ENCODE measurements at places on chromosomes 5 and 9. TPM values are rescaled to one million over a fixed set of nuclear protein-coding genes. Genes with fewer than 3 reads are reported as not detected.

DNA sequence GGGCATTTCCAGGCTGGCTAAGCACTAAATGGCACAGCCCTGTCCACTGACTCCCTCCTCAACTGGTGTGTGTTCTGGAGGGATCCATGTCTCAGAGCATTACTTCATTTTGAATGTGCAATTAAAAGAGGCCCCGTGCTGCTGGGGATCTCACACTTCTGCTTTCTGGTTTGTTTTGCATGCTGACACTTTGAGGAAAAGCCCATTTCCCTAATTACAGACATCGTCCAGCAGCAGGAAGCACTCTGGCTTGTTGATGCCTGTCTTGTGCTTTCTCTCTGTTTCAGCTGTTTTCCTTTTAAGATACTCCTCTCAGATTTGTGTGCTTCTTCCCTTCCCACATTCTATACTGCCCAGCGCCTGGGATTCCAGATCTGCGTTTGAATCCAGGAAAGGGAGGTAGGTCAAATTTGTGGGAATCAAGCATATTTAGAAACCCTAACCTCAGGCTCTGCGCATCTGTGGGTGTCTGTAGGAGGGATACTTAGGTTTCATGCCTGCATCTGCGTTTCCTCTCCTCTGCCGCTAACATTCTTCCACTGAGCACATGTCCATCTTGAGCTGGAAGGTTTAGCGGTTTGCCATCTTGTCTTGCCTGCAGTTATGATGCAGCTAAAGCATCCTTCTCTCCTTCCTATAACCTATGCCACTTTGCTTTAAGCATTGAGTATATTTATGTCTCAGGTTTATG, 25.7 kb downstream of the SYK start:
- DNase-seq = no peak

DNA sequence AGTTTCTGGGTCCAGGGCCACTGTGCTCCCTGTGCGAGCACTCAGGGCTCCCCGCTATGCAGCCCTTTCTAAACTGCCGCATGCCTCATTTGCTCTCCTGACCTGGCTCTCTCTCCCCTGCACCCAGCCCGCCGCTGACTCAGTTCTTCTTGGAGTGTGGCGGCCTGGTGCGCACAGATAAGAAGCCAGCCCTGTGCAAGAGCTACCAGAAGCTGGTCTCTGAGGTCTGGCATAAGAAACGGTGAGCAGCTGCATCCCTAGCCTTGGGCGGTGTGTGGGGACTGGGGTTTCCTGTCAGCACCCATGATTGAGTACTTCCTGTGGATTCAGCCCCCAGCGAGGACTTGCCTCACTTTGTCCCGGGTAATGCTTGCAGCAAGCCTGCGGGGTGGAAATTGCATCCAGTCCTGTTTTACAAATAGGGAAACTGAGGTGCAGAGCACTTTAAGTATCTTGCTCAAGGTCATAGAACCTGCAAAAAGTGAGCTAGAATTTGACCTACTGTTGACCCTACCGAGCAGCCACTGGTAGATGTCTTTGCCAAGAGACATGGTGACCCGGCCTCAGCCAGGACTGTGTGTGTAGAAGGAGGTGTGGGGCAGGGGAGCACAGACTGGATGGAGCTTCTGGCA, 27.9 kb downstream of the USP20 start:
- no peak for DNase-seq

DNA sequence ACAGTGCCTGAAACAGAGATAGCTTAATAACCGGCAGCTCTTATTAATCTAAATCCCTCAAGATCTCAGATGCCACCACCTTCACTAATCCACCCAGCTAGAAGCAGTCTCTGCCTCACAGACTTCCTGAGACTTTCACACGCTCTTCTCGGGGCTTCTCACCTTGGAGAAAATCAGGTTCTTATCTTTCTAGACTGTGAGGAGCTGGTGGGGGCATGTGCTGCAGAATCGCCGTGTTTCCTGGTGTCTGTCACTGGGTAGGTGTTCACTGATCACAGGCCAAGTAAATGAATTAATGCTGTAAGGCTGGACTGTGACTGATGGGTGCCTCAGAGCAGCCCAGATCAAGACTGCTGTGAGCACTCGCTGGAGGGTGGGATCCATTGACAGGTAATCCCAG, 101.7 kb downstream of the PSD2 start:
- no peak for DNase-seq

DNA sequence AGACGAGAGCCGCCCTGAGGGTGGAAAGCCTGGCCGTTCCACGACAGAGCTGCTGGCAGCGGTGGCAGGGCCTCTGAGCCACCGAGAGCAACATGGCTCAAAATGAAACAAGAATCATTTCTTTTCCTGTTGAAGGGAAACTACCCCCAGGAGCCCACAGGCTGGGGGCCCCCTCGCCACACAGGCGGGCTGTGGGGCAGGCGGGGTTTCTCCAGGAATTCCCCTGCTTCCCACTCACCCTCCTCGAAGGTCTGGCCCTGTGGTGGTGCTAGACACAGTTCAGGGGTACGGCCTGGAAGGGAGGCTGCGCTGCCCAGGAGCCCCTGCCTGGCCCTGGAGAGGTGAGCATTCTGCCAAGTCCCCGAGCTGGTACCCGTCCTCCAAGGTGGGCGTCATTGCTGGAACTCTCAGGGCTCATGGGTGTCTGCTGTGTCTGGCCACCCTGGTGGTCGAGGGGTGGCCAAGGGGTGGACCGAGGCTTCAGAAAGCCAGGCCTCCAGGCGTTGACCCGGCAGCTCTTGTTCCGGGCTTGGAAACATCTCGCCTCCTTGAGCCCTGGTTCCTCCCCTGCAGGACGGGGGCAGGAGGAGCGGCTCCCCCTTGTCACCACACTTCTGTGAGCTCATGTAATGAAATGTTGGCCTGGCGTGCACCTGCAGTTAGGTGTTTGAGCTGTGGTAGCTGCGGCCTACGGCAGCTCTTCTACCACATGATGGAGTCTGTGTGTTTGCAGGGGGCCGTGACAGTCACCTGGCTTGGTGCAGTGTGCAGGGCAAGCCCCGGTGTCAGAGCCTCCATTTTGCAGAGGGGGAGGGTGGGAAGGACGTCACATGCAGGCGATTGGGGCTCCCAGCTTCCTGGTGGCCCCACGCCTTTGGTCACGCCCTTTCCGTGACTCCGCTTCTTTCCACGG, 65.3 kb downstream of the RXRA start:
- DNase-seq = no peak

GRCh38 chr9:68530618-68531017, 10.1 kb downstream of the TMEM252 start:
- DNase-seq = no peak

- no peak for DNase-seq
These were observed 6.5 kb downstream of the GLIS3 start for GRCh38 chr9:4293293-4293941.

DNA sequence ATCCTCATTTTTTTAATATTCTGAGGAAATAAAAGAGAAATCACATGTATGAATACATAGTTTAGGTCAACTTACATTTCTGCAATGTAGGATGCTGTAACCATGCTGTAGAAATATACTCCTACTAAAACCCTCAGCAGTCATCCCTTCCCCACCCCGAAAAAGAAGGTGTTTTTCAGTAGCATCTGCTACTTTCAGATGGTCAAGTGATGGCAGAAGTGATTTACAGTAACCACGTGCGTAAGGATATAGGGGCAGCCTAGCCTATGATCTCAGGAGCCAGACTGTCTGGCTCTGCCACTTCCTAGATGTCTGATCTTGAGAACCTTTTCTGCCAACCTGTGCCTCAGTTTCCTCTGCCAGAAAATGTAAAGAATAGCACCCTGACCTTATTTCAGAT, 26.0 kb upstream of the SYK start:
- DNase-seq = no peak

P4HA2 gene
- total RNA-seq = 24.7 TPM

TAF11L10 gene
- total RNA-seq = not detected
